ENCODE measurements at places on chromosomes 1 and 21.

- ATAC-seq: no peak
Observed at GRCh38 chr1:31784356-31785019, 20.3 kb upstream of the ADGRB2 start.

DNA sequence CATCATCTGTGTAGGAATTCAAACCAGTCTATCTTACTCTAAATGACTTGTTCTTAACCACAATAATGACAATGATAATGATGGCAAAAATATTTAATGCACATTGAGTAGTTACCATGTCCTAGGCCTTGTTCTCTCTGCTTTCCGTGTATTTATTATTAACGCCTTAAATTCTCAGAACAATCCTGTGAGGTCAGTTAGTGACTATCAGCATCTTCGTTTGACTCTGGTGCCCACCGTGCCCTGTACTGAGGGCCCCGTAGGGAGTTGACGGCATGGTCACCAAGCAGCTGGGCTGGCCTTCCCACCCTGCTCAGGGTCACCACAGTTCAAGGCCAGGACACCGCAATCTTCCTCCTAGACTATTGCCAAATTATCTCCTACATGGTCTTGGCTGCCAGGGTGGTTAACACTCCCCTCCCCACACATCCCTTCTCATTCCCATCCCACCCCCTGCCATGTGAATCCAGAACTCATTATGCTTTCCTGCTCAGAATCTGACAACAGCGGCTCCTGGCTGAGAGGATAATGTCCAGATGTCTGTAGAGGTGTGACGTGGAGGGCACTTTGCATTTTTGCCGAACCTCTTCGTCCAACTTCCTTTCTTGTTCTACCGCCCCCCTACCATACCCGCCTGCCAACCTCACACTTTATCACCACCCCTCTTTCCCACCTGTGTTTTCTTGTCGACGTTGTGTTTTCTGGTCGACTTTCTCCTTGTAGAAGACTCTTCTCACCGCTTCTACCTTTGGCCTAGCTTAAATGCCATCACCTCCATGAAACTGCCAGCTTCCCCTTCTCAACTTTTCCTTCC is 33.4 kb downstream of the IGFN1 start:
- no peak for ATAC-seq

DNA sequence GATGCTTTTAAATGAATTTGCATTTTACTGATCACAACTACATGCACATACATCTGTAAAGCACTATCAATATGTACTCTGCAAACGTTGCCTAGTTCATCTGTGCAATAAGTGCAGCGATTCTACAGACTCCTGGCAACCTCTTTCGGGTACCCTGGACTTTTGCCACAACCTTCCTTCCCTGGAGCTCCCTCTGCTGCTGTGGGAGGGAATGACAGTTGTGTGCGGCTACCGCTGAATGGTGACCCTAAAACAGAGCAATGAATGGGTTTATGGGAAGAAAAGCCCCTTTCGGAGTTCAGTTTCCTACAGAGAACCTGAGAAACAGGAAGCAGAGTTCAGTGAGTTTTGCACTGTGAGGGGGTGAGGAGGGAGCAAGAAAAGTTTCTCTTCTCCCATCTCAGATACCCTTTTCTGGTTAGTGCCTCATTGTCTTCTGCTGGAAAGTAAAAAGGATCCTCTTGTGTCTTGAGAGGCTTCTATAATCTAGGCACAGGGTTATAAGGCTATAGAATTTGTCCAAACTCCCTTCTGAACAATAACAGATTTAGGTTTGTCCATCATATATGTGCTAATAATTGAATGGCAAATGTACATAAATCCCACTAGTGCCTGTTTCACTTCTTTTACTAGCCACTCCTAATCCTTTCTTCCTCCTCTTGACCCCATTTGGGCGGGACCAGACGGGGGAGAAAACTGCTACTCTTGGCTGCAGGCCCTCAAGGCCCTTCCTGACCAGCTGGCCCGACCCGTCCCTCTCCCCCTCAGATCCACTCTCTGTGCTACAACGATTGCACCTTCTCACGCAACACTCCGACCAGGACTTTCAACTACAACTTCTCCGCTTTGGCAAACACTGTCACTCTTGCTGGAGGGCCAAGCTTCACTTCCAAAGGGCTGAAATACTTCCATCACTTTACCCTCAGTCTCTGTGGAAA is 19.8 kb upstream of the SARS1 start:
- ATAC-seq: no peak

DNA sequence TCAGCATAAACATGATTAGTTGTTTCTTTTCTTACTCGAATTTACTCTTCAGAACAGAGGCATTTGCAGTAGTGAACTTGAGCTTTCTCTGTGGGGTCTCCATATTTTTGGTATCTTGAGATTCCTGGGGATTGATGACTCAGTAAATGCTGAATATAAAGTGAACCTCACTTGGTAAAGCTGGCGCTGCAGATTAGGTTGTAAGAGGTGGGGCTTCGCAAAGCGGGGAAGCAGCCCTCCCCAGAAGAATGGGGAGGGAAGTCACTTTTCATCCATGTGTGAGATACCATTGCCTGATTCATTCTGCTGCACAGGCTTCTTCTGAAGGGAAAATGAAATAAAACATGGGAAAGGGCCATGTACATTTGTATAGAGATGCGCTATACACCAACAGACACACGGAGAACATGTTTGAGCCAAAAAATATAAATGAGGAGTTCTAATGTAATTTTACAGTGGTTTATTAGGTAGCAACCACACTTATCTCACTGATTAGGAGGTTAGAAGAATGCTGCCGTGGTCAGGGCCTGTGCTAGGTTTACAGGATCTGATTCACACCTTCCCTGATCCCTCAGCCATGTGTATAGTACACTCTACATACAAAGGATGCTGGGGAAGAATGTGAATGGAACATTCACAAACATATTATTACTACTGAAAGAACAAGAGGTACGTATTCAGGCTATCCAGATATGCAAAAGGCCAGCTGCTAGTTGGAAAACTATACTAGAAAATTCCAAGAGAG is 63.5 kb downstream of the DNTTIP2 start:
- no peak for ATAC-seq

- ATAC-seq: peak; percentile 91
Observed at GRCh38 chr1:230066466-230067404, at the start of gene GALNT2. Gene GALNT2 (plus strand): TSS chr1:230067238. CDS start chr1:230067281, 43 bp downstream.

- no peak for ATAC-seq
Observed at GRCh38 chr1:106325600-106325999, 730.9 kb upstream of the PRMT6 start.

DNA sequence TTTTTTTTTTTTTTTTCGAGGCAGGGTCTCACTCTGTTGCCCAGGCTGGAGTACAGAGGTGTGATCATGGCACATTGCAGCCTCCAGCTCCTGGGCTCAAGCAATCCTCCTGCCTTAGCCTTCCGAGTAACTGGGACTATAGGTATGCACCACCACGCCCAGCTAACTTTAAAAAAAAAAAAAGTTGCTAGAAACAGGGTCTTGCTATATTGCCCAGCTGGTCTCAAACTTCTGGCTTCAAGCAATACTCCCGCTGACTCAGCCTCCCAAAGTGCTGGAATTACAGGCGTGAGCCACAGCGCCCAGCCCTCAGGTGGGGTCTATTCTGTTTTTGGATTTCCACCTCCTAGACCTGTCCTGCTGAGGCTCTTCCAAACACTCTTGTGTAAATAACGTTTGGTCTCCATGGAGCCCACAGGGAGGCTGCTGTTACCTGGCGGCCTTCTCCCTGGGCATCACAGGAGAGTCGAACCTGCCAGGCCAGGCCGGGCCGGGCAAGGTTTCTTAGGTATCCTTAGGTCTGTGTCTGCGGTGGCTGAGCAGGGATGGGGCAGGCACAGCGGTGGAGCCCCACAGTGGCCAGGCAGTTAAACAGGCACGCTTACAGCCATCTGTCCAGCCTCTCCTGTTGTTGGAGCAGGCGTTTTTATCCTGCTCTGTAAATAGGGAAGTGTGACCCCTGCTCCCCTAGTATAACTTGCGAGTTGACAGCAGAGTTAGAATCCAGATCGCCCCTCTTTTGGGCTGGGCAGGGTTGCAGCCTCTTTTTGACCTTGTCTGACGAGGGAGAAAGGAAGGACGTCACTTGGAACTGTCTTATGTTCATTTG is 18.8 kb downstream of the PLEKHM2 start:
- no peak for ATAC-seq

DNA sequence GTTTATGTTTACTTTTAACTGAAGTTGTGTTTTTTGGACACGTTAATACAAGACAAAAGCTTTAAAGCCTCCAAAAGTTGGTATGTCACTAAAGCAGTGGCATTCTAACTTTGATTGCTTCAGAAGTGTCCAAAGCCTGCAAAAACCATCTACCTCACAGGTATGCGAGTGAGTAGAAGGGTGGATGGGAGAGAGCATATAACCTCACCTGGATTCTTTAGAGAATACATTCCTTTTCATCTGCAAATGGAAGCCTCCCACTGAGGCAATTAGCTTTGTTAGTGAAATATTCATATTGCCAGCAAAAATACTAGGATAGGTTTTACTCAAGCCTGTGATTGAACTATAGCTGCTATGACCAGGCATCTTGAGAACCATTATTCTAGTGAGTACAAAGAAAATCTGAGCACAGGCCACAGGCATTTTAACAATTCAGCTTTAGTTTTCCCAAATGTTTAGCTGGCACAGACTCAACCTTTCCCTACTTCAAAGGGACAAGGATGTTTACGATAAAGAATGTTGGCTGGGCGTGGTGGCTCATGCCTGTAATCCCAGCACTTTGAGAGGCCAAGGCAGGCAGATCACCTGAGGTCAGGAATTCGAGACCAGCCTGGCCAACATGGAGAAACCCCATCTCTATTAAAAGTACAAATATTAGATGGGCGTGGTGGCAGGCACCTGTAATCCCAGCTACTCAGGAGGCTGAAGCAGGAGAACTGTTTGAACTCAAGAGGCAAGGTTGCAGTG is 39.7 kb downstream of the MAP3K21 start:
- no peak for ATAC-seq

DNA sequence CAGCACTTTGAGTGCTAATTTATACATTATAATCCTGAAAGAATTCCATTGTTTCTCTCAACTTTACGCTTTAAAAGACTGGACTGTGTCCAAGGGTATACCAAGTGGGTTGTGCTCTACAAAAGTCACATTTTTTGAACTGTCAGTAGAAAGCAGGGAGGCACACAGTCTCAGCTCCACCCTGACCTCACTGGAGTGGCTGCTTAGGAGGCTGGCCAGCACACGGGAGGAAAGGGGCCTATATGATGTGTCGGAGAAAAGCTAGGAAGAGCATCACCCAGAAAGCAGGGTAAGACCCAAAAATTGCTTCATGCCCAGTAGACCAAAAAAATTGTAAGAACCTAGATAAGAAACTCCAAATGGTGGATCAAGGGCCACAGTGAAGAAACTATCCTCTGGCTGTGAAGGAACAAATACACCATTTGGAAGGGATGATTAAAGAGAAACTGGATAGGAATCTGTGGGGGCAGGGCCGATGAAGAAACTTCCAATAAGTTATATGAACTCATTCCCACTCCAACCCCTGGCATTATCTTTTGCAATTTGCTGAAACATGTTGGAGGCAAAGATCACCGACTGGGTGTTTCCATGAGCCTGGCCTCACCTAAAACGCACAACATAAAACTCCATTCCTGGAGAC is 1.9 kb downstream of the S100A10 start:
- no peak for ATAC-seq

- no peak for ATAC-seq
Observed at GRCh38 chr21:42195378-42196031, 23.4 kb upstream of the ABCG1 start.

- no peak for ATAC-seq
Observed at GRCh38 chr21:43352154-43352537, 74.8 kb downstream of the SIK1 start.

GRCh38 chr1:238242181-238242580 is 351.5 kb upstream of the ZP4 start:
- no peak for ATAC-seq

GRCh38 chr1:159076438-159077119 is at the start of gene AIM2:
Gene AIM2 (minus strand): TSS chr1:159076766. CDS start chr1:159073499, 3,267 bp downstream.
- ATAC-seq: peak; percentile 77

- ATAC-seq: no peak
Observed at GRCh38 chr1:222631611-222632208, 13.8 kb downstream of the MIA3 start.

DNA sequence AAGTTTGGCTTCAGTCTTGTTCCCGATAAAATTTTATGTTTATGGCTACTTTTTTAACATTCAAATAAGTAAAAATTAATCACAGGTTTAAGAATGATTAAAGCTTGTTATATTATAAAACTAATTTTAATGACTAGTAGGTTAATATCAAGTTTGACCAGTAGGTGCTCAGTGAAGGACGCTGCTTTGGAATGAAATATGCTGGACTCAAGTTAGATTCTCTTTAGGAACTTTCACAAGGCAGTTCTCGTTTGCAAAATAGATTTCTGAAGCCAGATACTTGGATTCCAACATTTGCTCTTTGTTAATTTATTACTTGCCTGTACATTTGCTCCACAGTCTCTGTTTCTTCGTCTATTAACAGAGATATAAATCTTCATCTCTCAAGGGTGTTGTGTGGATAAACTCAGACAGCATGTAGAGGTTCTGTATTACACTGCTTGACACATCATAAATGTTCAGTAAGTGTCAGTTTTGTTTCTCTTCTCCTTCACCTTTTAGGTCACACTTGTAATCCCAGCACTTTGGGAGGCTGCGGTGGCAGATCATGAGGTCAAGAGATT is 432.8 kb upstream of the CHRM3 start:
- no peak for ATAC-seq

DNA sequence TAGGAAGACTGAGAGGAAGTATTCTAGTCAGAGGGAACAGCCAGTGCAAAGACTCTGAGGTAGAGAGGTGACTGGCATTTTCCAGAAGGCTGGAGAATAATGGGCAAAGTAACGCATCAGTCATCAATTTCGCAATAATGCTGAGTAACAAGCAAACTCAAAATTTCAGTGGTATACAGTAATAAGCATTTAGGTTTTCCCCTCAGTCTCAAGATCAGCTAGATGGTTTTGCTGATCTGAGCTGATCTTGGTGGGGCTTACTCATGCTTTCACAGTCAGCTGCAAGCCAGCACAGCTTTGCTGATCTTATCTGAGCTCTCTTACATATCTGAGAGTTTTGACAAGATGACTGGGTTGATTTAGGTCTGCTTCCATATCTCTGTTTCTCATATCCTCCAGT is 108.7 kb downstream of the TSEN15 start:
- ATAC-seq: peak; percentile 93

DNA sequence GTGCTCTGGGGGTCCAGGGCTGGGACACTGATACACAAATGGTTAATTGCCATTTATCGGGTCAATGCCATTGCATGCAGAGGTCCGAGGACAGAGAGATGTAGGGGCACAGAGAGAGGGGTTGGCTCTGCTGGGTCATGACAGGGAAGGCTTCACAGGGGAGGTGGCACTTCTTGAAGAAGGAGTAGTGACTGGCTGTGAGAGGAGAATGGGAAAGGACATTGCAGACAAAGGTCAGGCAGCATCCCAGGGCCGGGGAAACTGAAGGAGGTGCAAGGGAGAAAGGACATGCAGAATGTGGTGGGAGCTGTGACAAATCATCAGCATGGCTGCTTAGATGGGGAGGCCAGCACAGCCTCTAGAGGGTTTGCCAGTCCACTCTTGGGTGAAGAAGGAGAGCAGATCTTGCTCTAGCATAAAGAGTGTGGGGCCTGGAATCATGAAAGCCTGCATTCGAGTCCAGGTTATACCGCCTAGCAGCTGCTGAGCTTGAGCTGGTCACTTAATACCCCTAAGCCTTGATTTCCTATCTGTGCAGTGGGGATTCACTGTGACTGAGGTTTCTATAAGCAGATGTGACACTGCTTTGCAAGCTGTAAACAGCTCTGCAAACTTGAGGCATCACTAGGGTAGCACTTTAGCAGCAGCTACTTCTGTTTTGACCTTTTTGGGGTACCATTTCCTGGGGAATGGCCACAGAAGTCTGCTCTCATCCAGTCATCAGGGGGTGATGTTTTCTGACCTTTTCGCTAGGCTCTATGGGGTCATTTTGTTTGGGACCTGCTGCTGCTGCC is 59.2 kb upstream of the EPS8L3 start:
- no peak for ATAC-seq

- no peak for ATAC-seq
Observed at GRCh38 chr1:218454700-218455282, 109.7 kb downstream of the TGFB2 start.

Measured in activated CD4-positive, CD25-positive, alpha-beta regulatory T cell treated with anti-CD3 and anti-CD28 coated beads, Interleukin-2, amount 50 U/mL, for 24 hours (primary cell).